ENCODE measurements at places on chromosomes 2 and 18. TPM values are rescaled to one million over a fixed set of nuclear protein-coding genes. Genes with fewer than 3 reads are reported as not detected.

DNA sequence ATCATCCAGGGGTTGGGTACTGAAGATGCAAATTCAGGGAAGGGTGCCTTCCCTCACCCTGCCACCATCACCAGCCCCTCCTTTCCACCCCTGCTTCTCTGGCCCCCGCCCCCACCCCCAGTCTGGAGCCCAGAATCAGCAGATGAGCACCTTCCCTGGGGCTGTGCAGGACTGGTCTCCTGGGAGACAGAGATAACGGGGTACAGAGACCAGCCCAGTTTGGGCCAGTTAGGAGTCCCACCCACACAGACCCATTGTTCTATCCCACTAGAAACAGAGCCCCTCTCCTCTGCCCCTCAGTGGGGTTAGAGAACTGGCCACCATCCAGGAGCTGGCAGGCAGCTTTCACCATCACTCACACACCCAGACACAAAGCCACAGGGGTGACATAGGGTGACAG, 4.5 kb upstream of the CRYBA2 start:
- no peak for DNase-seq

DNA sequence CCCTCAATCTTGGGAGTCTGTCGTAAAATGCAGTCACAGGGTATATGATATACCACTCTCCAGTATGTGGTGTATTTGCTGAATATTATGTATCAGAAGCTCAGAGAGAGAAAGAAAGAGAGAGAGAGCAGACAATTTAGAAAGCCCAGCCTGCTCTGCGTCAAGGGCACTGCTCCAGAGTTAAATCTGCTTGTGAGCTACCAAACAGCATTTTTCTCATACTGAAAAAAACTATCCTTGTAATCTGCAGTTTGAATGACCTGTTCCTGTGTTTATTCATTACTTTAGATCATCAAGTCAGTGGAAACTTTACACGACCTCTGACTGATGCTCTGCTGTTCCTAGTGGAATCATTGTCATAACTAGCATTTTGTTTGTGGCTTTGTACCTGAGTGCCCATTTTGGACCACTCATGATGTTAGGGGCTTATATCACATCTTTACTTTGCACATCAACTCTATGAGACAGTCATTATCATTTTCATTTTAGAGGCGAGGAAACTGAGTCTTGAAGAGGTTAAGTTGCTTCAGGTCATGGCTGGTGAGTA, 89.2 kb upstream of the PELI1 start:
- DNase-seq, result no peak

DNA sequence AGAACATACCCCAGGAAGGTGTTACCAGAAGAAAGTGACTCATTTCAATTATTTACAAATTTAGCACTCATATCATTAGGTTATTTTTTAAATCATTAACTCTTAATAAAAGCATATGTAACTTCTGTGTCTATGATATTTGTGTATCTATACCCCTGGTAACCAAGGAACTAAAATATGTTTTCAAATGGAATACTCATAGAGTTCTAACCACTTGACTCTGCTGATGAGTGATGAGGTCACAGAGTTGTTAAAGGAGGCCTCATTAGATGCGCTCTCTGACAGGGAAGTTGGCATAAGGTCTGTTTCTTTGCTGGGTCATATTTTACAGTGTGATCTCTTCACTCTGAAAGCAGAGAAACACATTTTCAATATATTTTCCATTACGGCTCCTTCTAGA, 73.4 kb downstream of the CCDC150 start:
- no peak for DNase-seq

DNA sequence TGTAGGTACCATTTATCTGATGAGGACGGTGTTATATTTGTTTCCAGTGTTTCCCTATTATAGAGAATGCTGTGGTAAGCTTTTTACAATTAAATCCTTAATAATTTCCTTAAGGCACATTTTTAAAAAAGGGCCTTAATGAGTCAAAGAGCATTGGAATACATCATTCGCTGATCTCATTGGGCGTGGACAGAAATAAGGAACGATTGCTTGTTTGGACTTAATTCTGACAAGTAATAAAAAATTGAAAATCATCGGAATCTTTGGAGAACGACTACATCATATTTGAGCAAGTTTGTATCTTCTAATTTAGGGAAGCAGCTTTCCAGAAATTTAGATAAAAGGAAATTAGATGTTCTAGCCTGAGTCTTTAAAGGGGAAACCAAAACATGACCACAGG, 11.3 kb downstream of the AGPS start:
- DNase-seq, result no peak

DNA sequence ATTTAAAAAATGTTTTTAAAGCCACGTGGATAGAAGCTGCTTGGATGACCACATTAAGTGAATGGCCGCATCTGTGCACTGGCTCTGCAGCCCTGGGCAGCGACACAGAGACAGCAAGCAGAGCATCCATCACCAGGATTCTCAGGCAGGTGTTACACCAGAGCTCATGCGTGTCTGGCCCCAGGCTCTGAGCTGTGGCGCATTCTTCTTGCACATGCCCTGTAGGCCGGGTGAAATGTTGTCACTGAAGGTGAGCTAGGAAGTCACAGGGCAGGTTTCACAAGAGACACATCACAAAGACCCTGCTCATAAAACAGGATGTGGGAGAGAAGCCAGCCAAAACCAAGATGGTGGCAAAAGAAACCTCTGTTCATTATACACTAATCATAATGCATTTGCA, 8.4 kb upstream of the PXDN start:
- no peak for DNase-seq

DNA sequence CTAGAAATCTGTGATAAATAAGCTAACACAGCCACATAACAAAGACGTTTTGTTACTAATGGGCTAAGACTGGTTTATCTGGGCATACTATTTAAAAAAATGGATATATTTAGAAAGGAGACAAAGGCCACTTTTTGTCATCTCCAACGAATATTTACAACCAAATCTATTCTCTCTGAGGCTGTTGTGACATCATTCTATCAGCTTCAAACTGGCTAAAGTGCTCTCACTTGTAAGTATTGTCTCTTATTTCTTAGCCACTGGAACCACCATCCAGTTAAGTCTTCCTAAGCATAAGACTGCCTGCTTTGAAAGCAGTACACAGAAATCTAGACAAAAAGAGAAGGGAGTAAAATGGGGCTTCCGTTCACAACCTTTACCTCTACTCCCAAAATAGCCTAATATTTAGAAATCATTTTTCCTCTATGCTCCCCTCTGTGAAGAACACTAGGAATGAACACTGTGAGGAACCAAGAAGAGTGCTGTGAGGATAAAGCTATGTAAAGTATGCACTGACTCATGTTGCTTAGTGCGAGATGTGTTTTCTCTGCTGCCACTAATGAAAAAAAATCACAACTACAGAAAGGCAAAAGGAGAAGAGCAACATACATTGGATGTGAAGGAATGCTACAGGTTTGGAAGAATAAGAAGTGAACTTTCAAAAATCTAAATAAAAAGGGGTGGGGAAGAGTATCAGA, 264.1 kb downstream of the EXOC6B start:
- DNase-seq, result no peak

DNA sequence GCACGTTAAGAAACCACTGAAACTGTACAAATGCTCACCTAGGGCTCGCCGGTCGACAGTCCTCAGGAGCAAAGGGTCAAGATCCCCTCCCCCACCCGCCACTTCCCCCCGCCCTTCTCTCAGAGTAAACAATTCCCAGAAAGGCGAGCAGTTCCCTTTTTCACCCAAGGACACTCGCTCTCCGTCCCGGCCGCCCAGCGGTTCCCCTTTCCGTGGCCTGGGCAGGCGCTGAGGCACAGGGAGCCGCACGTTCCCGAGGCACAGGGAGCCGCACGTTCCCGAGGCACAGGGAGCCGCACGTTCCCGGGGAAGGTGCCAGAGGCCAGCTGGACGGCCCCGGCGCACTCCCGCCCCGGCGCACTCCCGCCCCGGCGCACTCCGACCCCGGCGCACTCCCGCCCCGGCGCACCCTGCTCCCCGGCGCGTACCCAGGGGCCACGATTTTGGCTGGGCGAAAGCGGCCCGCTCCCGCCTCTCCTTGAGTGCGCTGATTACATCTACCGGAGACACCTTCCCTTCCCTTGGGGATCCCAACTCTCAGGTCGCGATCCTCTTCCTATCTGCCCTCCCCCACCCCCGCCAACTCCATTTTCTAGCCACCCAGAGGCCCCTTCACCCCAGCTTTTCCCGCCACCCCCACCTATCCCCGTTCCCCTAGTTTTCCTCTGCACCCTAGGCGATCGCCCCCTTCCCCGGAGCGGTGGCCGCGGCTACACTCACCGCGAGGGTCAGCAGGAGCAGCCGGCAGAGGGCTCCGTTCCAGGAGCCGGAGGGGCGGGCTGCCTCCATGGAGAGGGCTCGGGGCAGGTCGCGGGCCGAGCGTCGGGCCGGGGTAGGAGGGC, 817 bp downstream of the DSC2 start:
- no peak for DNase-seq

- DNase-seq, result no peak
Measured at GRCh38 chr18:68427951-68428401, 286.9 kb downstream of the TMX3 start.

- DNase-seq, result no peak
Measured at GRCh38 chr2:156356014-156356754, 23.7 kb upstream of the NR4A2 start.

GRCh38 chr2:27024188-27024587, 8.6 kb upstream of the TMEM214 start:
- no peak for DNase-seq

DNA sequence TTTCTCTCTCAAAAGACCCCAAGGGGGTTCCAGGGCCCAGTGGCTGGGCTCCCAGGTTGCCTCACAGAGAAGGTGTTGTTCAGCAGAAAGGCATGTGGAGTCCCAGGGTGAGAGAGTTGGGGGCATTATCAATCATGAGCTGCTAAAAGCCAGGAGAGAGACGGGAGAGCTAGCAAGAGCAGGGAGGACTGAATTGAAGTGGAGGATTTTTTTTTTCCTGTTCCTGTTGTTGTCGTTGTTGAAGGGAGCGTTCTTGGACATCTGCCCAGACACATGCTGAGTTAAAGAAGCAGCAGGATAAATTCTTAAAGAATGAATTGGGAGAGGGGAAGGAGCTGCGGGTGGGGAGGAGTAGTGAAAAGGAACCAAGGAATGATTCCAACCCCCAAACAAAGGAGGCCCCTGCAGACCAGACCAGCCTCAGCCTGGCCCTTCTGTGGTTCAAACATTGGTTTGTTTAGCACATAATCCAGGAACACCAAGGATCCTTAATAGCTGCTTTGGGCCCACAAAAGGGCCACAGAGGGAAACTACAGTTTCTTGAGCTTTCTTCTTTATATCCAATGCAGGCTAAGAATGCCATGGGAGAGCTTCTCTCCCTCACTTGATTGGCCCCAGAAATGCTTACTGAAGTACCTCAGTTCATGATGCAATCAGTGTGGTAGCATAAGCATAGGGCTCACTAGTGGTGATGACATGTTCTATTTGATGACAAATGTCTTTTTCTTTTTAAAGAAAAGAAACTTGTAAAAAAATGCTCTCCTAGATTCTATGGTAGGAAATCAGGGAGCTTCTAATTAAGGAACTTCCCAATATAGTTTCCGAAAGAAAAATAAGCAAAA, 146.0 kb downstream of the SETBP1 start:
- no peak for DNase-seq

DNA sequence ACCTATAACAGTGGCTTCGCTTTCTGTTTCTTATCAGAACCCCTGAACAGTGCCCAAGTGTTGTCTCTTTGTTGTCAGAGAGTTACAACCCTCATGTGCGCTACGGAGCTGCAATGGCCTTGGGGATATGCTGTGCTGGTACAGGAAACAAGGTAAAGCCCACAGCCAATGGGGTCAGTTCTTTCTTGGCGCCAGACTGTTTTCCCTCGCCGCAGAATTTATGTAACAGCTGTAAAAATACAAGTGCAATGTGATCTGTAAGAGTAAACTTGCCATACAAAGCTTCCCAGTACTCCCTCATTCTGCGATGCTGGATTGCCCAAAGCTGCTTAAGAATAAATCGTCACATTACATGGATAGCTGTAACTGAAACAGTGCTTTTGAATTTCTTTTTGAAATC, 13.9 kb upstream of the HTR2B start:
- no peak for DNase-seq

GRCh38 chr18:79802298-79802697, 4.6 kb downstream of the KCNG2 start:
- DNase-seq, result no peak

DNA sequence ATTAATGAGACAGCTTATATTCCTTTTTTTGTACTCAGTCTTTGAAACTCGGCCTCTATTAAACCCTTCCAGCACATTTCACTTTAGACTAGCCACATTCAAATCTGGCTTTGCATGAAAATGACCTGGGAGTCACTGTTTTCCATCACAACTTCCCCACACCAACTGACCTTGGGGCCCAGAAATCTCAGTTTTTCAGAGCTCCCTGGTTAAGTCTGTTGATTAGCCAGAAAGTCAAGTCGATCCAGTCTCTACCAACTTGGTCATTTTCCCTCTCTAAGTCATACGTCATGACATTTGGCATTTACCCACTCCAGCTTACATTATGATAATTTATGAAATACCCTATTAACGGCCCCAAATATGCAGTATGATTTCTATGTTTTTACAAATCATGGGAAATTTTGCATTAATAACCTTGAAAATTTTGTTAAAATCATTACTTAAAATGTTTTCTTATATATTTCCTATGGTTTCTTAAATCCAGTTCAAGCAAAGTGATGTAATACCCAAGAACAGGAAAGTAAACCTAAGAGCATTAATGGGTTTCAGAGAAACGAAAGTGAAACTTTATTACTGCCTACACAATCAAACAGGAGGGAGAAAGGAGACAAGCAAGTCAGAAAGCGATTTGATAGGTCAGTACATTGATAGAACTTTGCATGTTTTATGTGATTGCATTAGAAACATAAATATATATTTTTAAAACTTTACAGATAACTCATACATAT, 77.1 kb downstream of the SPATS2L start:
- no peak for DNase-seq

GRCh38 chr18:76233876-76234675, 261.0 kb downstream of the ZNF516 start:
- DNase-seq, result no peak

DNA sequence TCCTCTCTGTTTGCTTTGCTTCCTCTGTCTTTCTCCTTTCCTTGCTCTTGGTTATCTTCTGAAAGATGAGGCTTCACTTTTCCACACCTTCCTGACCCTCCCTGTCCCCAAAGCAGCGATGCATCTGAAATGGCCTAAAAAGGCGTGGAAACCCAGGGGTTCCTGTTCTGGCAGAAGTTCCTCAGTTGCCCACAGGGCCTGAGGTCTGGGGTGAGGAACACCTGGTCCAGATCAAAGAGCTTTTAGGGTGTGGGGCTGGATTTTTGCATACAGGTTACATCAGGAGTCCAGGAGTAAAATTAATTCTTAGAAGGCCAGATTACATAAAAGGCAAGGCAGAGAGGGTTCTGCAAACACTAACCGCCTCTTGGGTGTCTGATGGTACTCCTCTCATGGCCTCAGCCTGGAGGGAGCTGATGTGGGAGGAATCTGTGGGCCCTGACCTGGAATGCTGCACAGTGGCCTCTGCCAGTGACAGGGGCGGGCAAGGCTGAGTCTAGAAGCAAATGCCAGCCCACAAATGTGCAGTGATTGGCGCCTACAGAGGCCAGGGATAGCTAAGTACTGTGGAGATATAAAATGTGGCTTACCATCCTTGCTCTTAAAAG, 41.8 kb downstream of the INPP4A start:
- no peak for DNase-seq

UGT1A9 gene
- not detected for total RNA-seq

GPR39 gene
- total RNA-seq, result not detected

AMMECR1L gene
- total RNA-seq, result 12.7 TPM

SP100 gene
- total RNA-seq, result 151 TPM

C2orf81 gene
- total RNA-seq, result 2.6 TPM

ANKRD30BL gene
- total RNA-seq, result not detected

LOXHD1 gene
- total RNA-seq, result not detected

ABCB11 gene
- not detected for total RNA-seq

HOXD12 gene
- total RNA-seq, result not detected
